ENCODE measurements at places on chromosomes 1 and 21.

- DNase-seq, result no peak
Observed at GRCh38 chr1:220734571-220735326, 13.4 kb upstream of the MTARC2 start.

DNA sequence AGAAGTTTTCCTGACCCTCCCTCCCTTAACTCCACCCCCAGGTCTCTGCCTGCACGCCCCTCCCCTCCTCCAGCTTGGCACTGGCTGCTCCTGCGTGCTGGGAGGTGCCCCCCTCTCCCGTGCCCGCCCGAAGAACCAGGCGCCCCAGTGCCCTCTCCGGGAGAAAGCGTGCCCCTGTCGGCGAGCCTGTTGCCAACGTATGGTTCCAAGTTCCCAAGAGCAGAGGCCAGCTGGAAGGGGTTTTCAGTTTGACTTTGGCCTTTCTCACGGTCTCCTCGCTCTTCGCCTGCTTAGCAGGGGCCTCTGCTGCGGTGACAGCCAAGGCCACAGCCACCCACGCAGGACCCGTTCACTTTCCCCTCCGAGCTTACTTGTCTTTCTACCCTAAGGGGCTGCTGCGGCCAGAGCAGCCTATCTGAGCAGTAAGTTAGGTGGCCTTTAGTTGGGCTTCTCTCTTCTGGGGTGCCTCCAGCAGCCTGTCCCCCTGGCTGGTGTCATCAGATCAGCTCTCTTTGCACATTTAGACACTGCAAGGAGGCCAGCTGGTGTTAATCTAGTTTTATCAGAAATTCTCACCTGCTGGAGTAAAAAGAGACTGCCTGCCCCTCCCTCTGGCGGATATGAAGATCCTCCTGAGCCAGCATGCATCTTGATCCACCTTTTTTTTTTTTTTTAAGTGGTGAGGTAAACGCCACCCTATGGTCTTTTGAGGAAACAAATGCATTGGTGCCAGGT lies 1.5 kb downstream of the STUM start:
- DNase-seq, result peak; percentile 64

DNA sequence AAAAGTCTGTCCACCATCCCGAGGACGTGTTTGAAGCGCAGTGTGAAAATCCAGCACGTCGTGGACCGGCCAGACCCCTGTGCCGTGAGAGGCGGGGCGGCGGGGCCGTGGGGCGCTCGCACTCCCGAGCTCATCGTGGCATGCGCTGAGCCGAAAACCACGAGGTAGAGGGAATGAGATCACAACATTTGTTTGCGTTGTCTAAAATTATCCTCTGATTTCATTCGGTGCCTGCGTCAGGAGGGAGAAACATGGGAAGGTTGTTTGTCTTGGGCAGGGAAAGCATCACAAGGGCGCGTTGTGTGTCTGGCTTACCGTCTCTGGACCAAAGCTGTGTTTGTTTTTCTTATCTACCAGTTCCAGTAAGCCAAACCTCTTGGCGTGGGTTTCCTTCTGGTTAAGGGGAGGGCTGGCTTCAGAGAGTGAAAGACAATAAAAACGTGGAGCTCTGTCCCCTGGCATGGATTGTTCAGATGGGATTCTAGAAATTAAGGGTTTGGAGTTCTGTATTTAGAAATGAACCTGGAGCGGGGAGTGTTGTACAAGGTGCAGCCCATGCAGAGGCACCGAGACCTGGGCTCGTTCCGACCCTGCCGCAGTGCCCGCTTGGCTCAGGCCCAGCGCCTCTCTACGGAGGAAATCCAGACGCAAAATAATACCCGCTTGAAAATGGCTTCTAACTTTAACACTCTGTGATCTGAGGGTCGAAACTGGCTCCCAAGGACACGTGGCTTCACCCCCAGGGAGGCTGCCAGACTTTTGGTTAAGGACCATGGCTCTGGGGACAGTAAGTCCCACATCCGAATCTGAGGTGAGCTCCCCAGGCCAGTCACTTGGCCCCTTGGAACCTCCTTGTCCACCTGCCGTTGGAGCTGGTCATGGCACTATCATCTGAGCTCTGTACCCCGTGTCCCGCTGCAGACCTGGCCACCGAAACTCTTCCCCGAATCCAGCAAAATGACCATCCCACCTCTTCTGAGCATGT lies 68.7 kb upstream of the FAM3B start:
- no peak for DNase-seq

DNA sequence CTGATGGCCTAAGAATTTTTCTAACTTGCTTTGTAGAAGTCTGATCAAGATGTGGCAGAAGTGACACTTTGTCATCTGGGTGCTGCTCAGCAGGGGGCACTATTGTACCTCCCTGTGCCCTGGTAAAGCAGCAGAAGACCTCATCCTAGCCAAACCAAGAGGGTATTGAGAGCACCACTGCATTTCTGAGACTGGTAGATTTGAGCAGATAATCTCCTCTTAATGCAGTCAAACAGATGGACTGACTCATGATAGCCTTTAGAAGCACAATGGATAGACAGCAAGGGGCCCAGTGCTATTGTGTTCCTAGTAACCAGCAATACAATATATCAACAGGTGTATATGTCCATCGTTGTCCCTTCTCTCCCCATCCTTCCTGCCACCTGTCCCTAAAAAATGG lies 5.7 kb downstream of the TPM3 start:
- peak; percentile 84 for DNase-seq

GRCh38 chr1:180841415-180841814 lies 71.3 kb upstream of the KIAA1614 start:
- no peak for DNase-seq

GRCh38 chr1:54981466-54981865 lies 1.0 kb downstream of the TMEM61 start:
- no peak for DNase-seq

DNA sequence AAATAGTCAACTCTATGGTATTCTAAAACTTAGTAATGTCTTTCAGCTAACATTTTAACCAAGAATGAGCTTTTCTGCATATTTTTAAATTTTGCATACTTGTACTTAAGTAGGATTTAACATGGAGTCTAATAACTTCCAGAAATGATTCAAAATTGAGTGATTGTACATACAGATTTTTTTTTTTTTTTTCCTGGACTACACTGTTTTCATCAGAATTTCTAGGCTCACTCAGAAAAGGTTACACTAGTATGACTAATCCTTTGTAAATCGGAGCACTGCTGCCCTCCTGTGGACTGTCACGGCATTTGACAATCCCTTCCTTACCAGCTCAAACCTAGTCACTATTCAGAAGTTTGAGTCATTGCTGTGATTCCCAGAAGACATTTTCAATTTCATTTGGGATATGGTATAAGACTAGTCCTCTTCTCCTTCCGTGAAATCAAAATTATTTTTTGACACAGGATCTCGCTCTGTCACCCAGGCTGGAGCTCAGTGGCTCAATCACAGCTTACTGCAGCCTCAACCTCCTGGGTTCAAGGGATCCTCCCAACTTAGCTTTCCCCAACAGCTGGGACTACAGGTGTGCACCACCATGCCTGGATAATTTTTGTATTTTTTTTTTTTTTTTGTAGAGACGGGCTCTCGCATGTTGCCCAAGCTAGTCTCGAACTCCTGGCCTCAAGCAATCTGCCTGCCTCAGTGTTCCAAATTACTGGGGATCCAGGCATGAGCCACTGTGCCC lies 45.5 kb downstream of the CD46 start:
- DNase-seq, result peak; percentile 73

GRCh38 chr1:112457955-112458354 lies 50.8 kb upstream of the WNT2B start:
- DNase-seq, result no peak

DNA sequence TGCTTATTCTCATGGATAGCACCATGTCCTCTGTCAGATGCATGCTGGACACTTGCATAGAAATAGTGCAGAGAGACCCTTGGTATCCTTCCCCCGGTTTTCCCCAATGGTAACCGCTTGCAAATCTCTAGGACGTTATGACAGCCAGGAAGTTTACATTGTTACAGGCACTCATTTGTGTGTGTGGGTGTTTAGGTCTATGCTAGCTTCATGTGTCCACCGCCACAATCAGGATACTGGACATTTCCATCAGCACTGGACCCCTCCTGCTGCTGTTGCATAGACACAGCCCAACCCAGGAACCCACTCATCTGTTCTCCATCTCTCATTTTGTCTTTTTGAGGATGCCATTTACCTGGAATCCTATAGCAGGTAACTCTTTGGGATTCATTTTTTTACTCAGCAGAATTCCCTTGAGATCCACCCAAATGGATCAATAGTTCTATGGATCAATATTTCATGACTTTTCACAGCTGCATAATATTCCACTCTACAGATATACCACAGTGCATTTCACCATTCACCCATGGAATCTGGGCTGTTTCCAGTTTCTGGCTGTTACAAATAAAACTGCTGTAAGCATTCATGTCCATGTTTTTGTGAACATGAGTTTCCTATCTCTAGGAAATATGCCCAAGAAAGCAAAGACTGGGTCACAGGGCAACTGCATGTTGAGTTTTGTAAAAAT lies 6.6 kb upstream of the WNT9A start:
- DNase-seq, result no peak

DNA sequence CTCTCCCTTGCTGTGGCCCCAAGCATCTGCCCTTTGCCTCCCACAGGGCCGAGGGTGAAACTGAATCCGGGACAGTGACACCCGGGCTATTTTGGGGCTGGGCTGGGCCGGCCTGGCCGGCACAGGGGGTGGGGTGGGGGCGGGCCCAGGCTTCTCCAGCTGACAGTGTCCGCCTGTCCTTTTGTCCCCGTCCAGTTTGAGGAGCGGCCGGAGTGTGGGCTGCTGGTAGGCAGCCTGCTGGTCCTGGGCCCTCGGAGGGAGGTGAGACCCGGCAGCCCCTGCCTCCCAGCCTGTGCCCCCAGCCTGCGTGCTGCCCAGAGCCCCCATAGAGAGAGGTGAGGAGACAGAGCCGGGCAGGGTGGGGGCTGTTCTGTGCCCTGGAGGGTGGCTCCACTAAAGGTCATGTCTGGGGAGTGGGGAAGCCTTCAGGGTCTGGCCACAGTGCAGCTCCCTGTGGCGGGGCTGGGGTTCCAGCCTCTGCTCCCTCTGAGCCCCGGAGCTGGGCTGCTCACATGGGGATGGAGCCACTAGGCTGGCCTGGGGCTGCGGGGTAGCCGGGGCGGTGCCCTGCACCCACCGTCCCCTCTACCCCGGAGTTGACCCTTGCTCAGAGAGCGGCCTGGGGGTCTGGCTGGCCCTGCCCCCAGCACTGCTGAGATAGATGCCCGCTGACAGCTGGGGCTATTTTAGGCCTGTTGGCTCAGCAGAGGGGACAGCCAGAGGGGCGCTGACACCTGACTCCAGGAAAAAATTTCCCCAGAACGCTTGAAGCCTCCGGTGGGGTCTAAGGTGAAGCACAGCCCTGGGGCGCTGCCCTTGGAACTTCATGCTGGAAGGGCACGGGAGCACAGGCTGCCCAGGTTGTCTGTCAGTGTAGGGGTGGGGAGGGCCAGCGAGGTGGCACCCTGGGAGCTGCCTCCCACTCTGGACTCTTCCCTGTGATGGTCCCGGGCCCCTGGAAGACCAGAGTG lies at the start of gene OBSCN:
OBSCN (plus strand) TSS at position 194 of the 971 bp plus-strand sequence. CDS start 3,740 bp downstream, outside the sequence.
- peak; percentile 27 for DNase-seq

- no peak for DNase-seq
Observed at GRCh38 chr1:70003211-70003908, 202.0 kb downstream of the LRRC40 start.

DNA sequence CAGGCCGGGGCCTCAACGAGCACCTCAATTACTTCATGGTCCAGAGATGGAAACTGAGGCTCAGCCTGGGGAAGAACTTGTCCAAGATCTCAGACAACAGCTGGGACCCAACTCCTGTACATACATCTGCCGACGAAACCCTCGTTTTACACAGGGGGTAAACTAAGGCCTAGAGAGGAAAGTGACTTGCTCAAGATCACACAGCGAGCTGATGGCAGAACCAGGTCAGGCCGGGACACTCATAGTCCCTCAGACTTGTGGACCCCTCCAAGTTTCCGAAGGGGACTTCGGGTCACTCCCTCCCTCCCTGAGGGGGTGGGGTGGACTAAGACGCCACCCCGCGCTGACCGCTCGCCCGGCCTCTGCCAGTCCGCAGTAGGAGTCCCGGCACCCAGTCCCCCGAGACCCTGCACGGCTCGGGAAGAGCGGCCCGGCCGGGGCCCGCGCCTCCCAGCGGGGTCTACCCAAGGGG lies 430 bp downstream of the WASF2 start:
- no peak for DNase-seq

DNA sequence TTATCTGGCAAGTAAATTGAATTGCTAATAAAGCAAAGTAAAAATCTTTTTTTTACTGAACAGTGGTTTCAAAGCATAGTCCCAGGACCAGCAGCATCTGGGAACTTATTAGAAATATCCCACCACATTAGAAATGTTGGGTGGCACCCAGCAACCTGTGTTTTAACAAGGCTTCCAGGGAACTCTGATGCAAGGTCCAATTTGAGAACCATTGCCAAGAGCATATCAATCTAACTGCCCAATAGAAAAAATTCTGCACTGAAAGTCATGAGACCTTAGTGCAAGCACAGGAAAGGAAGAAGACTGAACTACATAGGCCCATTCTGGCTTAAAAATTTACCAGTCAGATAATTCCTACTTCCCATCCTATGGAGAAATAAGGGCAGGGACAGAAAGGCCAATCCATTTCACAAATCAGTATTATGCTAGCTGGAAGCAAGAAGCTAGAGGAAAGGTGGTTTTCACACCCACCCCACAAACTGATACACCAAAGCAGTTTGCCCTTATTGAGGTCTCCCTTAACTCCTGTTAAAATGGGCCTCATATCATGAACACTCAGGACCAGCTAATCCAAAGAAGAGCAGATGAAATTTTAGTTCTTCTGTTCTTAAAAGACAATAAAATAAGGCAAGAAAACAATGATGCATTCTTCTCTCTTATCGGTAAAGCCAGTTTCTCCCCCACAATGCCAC lies 17.5 kb upstream of the C1orf105 start:
- no peak for DNase-seq

DNA sequence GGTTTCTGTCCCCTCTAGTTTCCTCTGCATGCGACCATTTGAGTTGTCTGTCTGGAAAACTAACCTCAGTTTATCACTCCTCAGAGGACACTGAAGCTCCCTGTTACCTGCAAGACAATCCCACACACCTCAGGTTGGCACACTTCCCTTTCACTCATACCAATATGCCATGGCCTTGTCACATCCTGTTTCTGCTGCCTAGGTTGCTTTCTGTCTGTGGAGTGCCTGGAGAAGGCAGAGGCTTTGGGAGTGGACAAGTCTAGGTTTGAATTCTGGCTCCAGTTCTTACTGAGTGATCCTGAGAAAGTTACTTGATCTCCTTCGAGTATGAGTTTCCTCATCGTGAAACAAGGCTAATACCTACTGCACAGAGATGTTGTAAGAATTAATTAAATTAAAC lies 171.5 kb upstream of the CACYBP start:
- no peak for DNase-seq

- no peak for DNase-seq
Observed at GRCh38 chr1:104923075-104923474, 1173.4 kb downstream of the AMY1C start.

- no peak for DNase-seq
Observed at GRCh38 chr1:207890136-207890738, 20.7 kb downstream of the CD34 start.

DNA sequence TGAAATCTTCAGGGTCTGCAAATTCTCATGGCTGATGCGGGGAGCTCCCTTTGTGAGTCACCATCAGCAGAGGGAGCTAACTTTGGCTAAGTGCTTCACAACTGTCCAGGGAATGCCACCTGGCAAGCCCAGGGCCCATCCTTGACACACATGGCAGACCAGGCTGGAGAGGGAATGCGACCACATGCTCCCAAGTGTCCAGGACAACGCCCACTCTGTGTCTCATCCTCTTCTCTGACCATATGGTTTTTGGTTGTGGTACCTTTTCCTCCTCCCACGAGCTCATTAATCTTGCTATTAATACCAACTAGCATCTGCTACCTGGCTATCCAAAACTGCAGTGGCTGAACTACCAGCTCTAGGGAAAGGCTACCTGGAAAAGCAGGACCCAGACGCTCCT lies 37.1 kb upstream of the CLSTN1 start:
- no peak for DNase-seq

Data from D341Med (cell line).